Natural killer cell (primary cell): ENCODE measurements at places on chromosomes 11 and 22. TPM values are rescaled to one million over a fixed set of nuclear protein-coding genes. Genes with fewer than 3 reads are reported as not detected.

The TMPRSS13 gene
- total RNA-seq, result 1.8 TPM

The MIOX gene
- not detected for total RNA-seq

The GGTLC3 gene
- total RNA-seq, result not detected

The RAB39A gene
- 0.20 TPM for total RNA-seq

The EFCAB6 gene
- 0.23 TPM for total RNA-seq

The OR56A1 gene
- not detected for total RNA-seq

The WT1 gene
- not detected for total RNA-seq

The DENND6B gene
- 4.5 TPM for total RNA-seq

The ZNF280A gene
- not detected for total RNA-seq

The PPP6R2 gene
- 78.1 TPM for total RNA-seq

The TP53I11 gene
- total RNA-seq, result 3.7 TPM

The OSBPL5 gene
- 375 TPM for total RNA-seq

The PDGFD gene
- total RNA-seq, result 23.2 TPM

The PANX3 gene
- total RNA-seq, result not detected

The PRR33 gene
- 0.32 TPM for total RNA-seq

DNA sequence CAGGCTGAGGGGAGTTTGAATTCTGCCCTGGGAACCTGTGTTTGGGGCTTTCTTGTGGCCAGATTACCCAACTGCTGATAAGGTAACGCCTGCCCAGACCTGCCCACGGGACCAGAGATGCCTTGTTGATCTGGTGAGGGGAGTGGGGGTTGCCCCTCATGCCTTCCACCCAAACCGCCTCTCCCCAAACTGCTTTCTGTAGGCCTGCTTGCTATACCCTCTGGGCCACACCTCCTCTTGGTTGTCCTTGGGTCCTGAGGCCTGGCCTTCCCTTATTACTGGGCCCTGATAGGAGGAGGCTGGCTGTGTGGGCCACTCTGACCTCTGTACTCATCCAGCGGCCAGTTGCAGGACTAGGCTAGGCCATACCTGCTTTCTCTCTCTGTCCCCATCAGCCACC, 3.4 kb downstream of the P2RY2 start:
- DNase-seq, result no peak

DNA sequence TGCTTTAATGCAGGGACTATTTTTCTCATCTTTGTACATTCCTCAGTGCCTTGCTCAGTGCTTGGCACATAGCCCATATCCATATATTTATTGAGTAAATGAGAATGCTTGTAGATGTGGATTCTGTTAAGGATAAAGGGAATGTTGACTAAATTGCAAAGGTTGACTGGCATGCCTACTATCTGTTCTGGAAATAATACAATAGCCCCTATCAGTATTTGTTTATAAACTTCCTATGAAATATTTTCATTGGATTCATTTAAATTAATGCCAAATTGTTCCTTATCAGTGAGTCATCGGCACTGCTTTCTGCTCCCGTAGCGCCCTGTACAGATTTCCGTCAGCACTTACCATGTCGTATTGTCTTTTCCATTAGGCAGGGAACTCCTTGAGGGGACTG, 8.0 kb downstream of the RNF121 start:
- DNase-seq, result no peak

GRCh38 chr11:68767672-68768071, 16.4 kb upstream of the TESMIN start:
- no peak for DNase-seq

- no peak for DNase-seq
Measured at GRCh38 chr22:38618682-38619081, 37.5 kb downstream of the FAM227A start.

GRCh38 chr11:77726524-77726923, 88.9 kb upstream of the CLNS1A start:
- no peak for DNase-seq

GRCh38 chr11:607971-608659, 7.6 kb downstream of the IRF7 start:
- no peak for DNase-seq

DNA sequence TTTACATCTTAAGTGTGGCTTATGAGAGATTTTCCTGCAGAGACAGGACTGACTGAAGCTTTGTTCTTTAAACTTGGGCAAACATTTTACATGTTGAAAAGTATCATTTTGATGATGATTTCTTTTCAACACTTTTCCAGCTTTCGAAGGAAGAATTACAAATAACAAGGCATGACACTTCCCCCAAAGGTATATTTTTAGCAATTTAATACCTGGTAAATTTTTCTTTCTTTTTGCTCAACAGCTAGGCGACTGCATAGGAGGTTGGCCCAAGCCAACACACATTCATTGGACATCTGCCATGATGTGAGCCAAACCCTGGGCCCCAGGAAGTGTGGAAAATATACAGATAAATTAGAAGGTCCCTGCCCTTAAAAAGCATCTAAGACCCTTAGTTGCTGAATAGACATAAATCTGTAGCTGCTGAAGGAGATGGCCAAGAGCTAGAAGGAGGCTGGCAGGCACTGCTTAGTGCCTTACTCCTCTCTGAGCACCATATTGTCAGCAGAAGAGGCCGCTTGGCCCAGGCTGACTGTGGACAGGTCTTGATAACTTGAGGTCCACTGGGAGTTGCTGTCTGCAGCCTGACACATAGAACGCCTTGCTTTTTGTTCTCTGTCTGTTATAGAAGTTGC, 53.3 kb upstream of the CD44 start:
- DNase-seq, result no peak

DNA sequence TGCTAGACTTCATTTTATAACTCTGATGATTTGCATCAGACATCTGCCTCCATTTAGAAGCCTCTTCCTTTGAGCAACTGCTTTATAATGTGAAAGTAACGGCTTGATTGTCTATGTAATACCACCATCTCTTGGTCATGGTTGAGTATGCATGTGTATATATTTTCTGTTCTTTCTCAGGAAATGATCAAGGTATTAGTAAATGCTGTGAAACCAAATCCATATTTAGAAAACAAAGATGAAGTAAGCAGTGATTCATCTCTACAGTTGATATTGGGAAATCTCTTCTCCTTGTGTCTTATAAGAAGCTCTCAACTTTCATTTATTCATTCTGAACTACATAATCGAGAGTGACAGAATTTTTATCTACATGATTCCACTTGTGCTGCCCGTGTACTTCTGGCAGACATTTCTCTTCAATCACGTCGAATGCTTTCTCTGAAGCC, 104.6 kb upstream of the ANO3 start:
- no peak for DNase-seq

DNA sequence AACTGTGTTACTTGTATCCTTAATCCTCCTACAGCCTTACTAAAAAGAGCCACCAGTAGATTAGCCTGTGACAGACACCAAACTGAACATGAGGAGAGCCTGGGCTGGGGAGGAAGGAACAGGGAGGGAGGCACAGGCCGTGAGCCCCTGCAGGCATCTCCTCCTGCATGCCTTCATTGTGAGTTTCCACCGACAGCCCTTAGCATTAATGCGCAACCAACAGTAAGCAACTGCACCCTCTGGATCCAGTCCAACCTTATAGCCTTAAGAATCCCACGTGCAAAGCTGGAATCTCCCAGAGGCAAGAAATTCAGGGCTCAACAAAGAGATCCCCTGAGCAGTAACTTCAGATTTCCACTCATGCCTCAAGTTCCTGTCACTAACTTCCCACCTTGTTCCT, 84.6 kb downstream of the ETS1 start:
- peak; percentile 51 for DNase-seq

DNA sequence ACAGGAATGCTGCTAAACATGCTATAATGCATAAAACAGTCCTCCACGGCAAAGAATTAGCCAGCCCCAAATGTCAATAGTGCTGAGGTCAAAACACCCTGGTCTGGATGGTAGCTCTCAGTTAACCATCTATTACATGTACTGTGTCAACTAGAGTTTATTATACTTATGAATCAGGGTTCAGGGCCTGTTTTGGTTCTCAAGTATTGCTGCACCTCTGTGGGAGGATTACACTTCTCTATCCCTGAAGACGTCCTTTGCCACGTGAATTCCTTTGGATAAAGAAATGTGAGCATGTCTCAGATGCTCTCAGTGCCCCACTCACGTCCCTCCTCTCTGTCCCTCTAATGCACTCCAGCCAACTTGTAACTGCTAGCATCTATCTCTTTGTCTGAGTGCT, 53.4 kb downstream of the SLC1A2 start:
- no peak for DNase-seq

GRCh38 chr22:49372530-49373288, 455.0 kb downstream of the BRD1 start:
- DNase-seq, result no peak

DNA sequence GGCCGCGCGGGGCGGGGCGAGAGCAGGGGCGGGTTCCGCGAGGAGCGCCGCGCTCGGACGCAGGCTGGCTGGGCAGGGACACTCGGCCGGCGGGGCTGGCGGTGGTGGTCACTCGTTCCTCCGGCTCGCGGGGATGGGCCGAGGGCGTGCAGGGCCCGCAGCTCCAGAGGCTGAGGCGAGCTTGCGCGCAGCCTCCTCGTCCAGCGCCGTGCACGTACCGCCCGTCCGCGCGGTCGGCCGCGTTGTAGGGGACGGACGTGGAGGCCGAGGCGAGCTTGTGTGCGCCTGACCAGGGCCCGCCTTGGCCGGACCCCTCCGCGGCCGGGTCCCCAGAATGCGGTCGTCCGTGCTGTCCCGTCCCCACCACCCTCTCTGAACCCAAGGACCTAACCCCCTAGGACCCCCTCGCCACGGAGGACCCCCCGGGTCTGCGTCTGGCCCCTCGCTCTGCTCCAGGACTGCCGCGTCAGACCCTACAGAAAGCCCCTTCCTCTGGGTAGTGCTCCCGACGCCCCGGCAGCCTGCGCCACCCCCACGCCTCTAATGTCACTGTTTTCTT, 569 bp upstream of the YPEL1 start:
- DNase-seq, result no peak

DNA sequence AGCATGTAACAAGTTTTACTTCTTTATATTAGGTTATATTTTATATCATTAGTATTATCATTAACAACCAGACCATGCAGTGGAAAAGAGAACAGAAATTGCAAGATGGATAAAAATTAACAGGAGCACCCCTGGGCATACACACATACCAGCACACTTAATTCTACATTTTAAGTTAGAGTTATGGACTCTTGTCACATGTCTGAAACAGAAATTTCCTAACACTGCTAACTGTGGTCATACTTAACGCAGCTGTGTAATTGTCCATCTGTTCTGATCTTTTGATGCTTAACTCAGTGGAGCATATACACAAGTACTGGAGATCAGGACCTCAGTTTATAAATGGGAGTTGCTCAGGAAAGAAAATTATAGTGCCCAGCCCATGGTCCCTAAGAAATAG, 358 bp downstream of the OR52H1 start:
- DNase-seq, result no peak

GRCh38 chr11:12077535-12078280, 32.7 kb upstream of the MICAL2 start:
- DNase-seq, result no peak

GRCh38 chr22:23242473-23243001, 62.2 kb downstream of the BCR start:
- DNase-seq, result no peak

DNA sequence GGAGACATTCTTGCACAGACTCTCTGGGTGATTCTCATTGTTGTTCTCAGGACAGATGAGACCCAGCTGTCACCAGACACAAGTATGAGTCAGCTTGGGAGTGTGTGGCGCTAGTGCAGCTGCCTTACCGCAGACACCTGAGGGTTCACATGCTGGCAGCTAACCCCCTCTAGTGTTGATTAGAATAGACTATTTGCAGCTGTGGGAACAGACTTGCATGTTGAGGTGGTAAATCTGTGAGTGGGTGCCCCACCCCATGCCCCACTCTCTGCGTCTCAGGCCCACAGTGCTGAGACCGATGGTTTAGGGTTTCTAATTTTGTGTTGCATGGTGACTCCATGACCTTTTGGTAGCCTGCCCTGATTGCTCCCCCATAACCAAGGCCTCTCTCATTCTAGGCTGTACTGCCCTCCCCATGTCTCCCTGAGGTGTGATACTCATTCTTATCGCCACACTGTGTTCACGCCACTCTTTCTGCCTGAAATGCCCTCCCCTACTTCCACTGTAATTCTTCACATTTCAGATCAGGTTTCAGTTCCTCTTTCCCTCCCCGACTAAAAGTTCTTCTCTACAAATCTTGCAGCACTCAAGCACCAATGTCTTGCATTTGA, 73.7 kb upstream of the KIRREL3 start:
- DNase-seq, result no peak

- no peak for DNase-seq
Measured at GRCh38 chr11:19704213-19704612, 8.4 kb upstream of the NAV2 start.

DNA sequence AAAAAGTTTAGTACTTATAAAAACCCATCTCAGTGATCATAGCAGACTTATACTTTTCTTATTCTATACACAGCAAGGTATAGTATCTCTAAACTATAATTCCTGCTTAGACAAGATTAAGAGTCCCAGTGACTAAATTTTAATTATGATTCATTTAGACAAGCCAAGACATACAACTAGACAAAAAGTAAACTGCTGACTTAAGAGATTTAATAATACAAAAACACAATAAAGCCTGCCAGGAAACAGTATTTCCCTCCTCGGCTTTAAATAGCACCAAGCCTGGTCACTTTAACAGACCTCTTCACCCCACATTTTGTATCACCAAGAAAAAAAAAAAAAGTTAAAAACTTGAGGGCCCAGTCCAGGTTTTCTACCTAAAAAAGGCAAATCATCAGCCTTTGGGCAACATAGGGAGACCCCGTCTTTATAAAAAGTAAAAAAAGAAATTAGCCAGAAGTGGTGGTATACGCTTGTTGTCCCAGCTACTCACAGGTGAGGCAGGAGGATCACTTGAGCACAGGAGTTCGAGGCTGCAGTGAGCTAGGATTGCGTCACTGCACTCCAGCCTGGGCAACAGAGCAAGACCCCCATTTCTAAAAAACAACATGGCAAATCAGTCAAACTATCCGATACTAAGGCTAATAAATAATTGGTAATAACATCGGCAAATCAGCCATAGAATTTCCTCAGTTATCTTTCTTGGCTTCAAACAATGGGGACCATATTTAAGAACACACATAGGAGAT, 53.8 kb downstream of the SIK3 start:
- DNase-seq, result no peak

DNA sequence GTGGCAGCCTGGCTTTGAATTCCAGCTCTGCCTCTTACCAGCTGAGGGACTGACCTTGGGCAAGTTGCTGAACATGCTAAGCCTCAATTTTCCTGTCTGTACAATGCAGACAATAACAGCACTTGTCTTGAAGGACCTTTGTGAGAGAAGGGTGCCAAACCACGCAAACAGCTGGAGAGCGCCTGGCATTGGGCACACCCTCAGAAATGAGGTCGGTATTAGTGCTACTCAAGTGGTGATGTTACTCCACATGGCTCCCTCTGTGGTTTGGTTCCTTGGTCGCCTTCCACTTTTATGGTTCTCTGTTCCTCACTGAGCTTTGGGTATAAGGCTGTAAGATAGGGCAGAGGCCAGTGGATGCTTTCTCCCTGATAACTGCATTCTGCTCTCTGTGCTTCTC, 8.2 kb downstream of the UBASH3B start:
- no peak for DNase-seq

GRCh38 chr22:45284705-45285262, at the start of gene UPK3A:
Gene UPK3A, plus strand, starts transcription at chr22:45284949. Its CDS starts 65 bp downstream, at chr22:45285014.
- DNase-seq, result peak; percentile 76

GRCh38 chr11:37704791-37705190, 1106.8 kb upstream of the RAG2 start:
- DNase-seq, result no peak

GRCh38 chr11:30282289-30282631, 40.6 kb upstream of the ARL14EP start:
- peak; percentile 26 for DNase-seq
